Hepatic stellate cell (primary cell): ENCODE measurements at places on chromosomes 3 and 15.

GRCh38 chr3:45817831-45818522 lies 21.6 kb upstream of the SLC6A20 start:
- DNase-seq: peak; percentile 47

- DNase-seq: no peak
These were observed 5.9 kb downstream of the CDCP1 start for GRCh38 chr3:45140141-45140769.

DNA sequence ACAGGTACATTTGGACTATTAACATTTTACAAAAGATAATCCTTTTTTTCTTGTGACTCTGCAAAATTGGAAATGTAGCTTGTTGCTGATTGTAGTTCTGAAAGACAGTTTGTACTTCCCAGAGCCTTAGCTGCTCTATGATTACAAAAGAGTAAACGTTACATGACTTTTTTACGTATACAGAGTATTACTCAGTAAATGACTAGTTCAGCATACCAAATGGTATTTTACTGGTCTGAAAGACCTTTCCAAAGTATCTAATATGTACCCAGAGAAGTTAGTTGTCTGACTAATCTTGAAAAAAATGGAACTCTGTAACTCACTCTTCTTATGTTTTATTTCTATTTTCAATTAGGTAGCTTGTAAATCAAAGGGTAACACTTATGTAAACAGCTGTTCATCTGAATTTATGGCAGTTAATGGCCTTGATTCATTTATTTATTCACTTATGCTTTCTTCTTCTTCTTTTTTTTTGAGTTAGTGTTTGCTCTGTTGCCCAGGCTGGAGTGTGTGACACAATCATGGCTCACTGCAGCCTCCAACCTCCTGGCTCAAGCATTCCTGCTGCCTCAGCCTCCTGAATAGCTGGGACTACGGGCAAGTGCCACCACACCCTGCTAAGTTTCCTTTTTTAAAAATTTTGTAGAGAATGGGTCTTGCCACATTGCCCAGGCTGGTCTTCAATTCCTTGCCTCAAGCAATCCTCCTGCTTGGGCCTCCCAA lies 151.7 kb downstream of the C3orf38 start:
- no peak for DNase-seq

DNA sequence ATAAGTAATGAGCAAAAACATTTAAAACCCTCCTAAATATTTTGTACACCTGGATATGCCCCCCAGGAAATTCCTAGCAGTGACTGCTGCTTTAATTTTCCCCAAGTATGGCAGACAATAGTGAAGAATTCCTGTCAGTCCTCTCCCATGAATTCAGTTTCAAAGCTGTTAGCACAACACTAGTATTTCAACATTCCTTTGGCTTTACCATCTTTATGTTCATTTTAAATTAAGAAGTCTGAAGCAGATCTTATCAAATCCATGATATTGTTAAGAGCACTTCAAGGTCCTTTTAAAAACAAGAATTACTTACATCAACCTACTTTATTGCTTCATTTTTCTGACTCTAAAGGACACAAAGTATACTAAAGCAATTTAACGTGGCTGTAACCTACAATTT lies 28.8 kb upstream of the CDIN1 start:
- no peak for DNase-seq

DNA sequence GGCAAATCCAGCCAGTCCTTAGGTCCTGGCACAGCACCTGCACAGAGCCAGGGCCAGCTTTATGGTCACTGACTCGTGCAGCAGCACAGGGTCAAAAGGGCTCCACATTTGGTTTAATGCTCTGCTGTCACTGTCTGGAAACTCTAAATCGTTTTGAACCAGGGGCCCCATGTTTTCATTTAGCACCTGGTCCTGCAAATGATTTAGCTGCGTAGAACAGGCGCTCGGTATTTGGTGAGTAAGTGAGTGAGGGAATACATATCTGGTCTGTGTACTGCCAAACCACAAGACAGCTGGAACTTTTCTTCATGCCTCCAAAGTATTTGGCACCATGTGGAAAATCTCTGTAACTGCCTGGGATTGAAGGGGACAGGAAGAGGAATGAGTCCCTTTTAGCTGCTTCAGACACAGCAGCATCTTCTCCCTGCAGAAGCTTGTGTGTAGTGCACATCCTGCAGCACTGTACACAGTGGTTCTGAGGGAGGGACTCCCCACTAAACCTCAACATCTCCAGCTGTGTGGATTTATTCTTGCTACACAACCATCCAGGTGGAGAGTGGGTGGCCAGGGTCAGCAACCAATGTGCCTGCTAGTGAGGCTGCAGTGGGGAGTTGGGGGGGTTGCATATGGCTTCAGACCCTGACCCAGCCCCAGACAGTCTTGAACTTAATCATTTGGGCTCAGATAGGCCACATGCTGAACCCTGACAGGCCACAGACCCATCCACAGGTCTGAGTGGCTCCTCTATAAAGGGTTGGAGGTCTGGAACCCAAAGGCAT lies 1.1 kb downstream of the SH2D7 start:
- peak; percentile 92 for DNase-seq

DNA sequence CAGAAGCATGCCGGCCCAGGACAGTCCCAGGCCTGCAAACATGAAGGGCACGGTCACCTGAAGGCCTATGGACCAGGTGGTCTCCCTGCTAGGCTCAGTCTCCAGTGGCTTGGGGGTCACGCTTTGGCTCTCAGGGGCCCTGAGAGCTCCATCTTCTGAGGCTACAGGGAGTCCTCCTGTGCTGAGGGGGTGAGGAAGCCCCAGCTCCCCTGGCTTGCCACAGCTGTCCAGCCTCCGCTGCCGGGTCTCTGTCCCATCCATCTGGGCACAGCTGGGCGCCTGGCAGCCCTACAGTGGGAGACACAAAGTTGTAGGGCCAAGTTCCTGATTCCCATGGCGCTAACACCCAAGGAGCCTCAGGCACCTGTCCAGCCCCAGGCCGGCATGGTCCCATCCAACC lies 16.0 kb downstream of the SLC41A3 start:
- no peak for DNase-seq

GRCh38 chr3:122496508-122496907 lies 18.2 kb downstream of the KPNA1 start:
- DNase-seq: no peak

DNA sequence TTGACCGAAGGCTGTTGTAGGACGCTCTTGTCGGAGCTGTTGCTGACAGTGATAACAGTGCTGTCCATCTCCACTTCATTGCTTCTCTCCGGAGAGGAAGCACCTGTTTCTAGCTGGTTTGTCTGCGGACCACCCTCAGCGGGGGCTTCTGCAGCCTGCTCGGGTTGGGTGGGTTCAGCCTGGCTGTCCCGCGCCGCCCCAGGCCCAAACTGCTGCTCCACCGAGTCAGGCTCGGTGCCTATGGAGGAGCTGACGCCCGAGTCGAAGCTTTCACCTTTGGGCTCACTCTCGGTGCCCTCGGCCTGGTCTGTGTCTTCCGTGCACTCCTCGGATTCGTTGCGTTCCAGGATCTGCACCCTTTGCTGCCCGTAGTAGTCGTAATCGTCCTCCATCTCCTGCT lies 56.9 kb downstream of the TIGIT start:
- no peak for DNase-seq

GRCh38 chr15:72998226-72998625 lies 54.0 kb upstream of the NEO1 start:
- DNase-seq: no peak

DNA sequence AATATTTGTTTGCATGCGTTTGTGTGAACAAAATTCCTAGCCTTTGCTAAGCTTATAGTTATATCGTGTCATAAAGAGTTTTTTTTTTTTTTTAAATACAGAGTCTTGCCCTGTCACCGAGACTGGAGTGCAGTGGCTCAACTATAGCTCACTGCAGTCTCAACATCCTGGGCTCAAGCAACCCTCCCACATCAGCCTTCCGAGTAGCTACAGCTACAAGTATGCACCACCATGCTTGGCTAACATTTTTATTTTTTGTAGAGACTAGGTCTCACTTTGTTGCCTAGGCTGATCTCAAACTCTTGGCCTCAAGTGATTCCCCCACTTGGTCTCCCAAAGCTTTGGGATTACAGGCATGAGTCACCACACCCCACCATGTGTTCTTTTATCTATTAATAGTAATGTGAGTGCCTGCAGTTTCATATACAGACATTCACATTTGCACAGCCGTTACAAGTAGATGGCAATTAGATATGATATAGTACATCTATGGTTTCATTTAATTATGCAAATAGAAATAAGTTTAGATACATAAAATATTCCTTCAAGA lies 848.6 kb downstream of the PDCD6IP start:
- no peak for DNase-seq

GRCh38 chr3:141373768-141374526 lies 5.6 kb downstream of the ZBTB38 start:
- DNase-seq: no peak

DNA sequence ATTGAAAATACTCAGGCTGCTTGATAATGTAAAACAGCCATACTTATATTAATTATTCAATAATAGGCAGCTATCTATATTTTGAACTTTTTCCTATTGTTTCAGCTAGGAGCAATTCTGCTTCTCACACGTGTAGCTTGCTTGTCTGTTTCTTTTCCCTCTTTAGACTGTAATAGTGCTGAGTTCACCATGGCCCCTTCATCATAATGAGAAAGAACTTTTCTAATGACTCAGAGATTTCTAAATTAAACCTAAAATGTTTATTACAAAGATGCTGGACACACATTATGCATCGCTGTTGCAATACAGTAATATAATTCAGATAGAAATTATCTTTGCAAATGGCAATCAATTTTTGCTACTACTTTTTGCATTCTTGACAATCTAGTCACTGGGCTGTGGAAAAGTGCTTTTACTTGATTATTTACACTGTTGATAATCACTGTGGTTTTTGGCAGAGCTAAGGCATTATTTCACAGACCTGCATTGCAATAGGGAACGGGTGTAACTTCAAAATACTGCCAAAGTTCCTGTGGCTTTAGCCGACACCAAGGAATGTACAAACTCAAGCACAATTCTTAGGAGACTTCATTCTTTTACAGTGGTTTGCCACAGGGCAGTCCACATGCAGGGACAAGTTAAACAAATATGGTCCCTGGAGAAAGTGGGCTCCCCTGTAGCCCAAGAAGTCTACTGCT lies 281.0 kb upstream of the TBL1XR1 start:
- peak; percentile 63 for DNase-seq

DNA sequence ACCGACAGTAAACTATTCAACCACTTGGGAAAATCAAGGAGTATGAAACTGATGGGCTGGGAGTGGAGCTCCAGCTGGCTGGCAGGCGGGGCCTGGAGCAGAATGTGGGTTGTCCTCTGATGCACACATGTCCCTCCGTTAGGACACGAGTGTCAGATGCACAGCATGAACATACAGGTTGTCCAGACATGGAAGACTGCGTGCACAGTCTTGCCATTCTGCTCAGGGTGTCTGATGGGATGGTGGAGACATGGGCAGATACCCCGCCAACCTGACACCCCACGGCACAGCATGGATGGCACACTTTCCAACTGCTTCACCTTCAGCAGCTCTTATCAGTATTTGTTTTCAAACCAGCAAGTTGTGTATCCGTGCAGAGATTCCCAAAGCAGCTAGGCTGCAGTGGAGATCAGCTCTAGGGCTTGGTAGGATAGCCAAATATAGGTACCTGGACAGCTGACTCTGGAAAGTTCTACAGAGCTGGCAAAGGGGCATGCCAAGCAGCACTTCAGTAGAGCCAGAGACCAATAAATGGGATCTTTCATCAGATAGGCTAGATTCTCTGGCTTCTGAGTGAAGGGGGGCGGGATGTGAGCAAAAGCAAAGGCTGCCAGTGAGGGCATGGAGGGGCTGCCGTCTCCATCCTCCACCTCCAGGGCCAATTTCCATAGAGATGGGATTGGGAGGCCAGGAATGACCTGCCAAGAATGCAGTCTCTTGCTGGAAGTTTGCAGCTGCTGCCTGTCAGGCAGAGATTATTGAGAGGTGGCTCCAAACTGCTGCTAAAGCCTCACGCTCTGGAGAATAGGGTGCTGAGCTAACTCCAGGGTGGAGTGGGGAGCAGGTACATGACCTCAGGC lies 47.2 kb upstream of the KY start:
- DNase-seq: no peak

GRCh38 chr3:70982700-70983140 lies 600.8 kb downstream of the FOXP1 start:
- peak; percentile 50 for DNase-seq

DNA sequence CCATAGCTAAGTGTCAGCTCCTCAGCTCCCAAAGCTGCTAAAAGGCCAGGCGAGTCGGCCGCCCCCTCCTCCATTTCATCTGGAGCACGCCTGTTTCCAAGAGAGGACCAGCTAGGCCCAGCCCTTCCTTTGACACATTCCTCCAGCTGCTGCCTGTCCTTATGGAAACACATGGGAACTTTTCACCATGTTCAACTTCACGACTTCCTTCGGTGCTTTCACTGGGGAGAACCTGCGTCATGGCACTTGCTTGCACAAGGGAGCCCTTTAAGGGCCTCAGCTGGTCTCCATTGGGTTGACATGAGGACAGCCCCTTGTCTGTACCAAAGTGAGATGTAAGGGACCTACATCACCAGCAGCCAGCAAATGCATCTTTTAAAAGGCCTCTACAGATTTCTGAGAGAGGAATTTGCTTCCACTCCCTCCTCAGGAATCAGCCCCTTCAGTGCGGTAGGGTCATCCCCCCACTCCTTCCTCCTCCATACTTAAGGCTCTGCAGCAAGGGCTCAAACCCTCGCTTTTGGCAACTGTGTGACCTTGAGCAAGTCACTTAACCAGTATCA lies 2.1 kb downstream of the MAGI1 start:
- DNase-seq: peak; percentile 18

DNA sequence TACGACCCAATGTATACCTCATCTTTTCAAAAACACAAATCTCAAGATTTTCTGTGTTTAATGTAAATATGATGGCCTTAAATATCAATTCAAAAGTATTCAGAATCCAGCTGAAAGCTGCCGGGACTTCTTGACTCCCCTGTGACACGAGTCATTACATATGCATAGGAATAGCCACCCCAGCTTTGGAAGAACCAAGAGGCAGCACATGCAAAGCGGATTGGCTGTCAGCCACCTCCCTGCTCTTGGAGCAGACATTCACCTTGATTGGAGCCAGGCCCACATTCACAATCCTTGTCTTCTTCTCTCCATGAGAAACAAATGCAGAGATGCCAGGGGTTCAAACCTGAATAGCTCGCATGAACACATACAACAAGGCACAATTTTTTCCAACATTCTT lies 10.8 kb upstream of the CAV3 start:
- DNase-seq: no peak

GRCh38 chr3:45690336-45691035 lies 1.3 kb downstream of the SACM1L start:
- no peak for DNase-seq

GRCh38 chr15:29889542-29890329 lies 67.5 kb upstream of the TJP1 start:
- no peak for DNase-seq

- no peak for DNase-seq
These were observed 12.7 kb upstream of the ST3GAL6 start for GRCh38 chr3:98750276-98750919.

- no peak for DNase-seq
These were observed 104.3 kb upstream of the MEIS2 start for GRCh38 chr15:37204692-37205091.

- no peak for DNase-seq
These were observed 49.4 kb upstream of the SLCO2A1 start for GRCh38 chr3:134079111-134079547.

DNA sequence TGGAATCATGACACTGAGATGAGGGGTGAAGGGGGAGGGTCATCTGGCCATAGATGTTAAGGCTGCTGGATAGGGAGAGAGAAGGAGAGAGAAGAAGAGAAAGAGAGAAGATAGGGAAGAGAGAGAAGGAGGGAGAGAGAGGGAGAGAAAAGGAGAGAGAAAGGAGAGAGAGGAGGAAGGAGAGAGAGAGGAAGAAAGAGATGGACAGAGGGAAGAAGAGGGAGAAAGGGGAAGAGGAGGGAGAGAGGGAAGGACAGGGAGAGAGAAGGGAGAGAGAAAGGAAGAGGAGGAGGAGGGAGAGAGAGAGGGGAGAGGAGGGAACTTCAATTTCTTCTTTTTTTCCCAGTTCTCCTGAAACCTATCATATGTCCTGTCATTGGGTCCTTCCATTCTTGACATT lies 15.1 kb upstream of the RBP1 start:
- DNase-seq: no peak
